ENCODE measurements at places on chromosomes 5 and 9.
A peak's percentile ranks its signal among the peaks of the same experiment; 100 is the strongest.

DNA sequence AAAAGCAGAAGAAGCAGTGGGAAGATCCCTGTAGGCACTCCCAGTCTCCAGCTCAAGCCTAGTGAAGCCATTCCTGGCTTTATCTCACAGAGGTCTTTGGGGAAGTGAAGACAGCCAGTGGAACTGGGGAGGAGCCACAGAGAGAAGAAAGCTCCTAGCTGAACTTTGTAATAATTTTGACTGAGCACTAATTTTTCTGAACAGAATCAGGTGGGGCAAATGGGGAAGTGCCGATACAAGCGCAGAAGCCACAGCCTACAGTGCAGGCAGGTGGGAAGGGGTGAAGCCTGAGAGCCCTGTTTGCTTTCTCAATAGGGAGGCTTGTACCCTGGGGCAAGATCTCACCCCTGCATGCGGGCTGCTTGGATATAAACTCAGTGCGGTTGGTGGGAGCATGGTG, 48.4 kb upstream of the SNAPC3 start:
- H3K4me1 ChIP-seq = no peaks in the 10 kb centered on the region
- no peaks in the 10 kb centered on the region for H3K27me3 ChIP-seq
- no peak overlapping the region for H3K4me3 ChIP-seq
- DNase-seq = no peak
- H3K27ac ChIP-seq = no peak overlapping the region
- H3K36me3 ChIP-seq = no peaks in the 10 kb centered on the region

DNA sequence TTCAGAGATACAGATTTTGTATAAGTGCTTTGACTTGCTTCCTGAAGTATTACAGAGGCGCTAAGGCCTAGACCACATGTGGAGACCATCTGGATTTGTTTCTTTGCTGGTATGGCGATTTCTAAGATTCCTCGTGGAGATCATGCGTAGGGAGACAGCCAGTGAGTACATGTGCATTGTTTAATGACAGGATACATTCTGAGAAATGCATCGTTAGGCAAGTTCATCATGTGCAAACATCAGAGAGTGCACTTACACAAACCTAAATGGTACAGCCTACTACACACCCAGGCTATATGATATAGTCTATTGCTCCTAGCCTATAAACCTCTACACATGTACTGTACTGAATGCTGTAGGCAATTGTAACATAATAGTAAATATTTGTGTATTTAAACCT, 16.5 kb upstream of the CEP120 start:
- H3K36me3 ChIP-seq = no peaks in the 10 kb centered on the region
- no peak for DNase-seq
- H3K4me1 ChIP-seq = peaks cover 4% of the 10 kb centered on the region
- no peaks in the 10 kb centered on the region for H3K27me3 ChIP-seq

GRCh38 chr9:130870491-130871381, 25.9 kb downstream of the QRFP start:
- no peaks in the 10 kb centered on the region for H3K36me3 ChIP-seq
- no peak overlapping the region for H3K4me3 ChIP-seq
- H3K4me1 ChIP-seq = peaks cover 20% of the 10 kb centered on the region
- no peak for DNase-seq
- no peak overlapping the region for H3K27ac ChIP-seq

GRCh38 chr9:14713187-14713767, 9.3 kb downstream of the CER1 start:
- no peak overlapping the region for H3K4me3 ChIP-seq
- no peak for DNase-seq
- no peaks in the 10 kb centered on the region for H3K4me1 ChIP-seq
- no peak overlapping the region for H3K27ac ChIP-seq
- no peaks in the 10 kb centered on the region for H3K36me3 ChIP-seq
- no peaks in the 10 kb centered on the region for H3K27me3 ChIP-seq

- H3K36me3 ChIP-seq = peaks cover 18% of the 10 kb centered on the region
- no peak overlapping the region for H3K4me3 ChIP-seq
- no peaks in the 10 kb centered on the region for H3K4me1 ChIP-seq
- no peaks in the 10 kb centered on the region for H3K27me3 ChIP-seq
- H3K27ac ChIP-seq = no peak overlapping the region
Measured at GRCh38 chr9:98774746-98775145, 21.6 kb downstream of the ANKS6 start.

DNA sequence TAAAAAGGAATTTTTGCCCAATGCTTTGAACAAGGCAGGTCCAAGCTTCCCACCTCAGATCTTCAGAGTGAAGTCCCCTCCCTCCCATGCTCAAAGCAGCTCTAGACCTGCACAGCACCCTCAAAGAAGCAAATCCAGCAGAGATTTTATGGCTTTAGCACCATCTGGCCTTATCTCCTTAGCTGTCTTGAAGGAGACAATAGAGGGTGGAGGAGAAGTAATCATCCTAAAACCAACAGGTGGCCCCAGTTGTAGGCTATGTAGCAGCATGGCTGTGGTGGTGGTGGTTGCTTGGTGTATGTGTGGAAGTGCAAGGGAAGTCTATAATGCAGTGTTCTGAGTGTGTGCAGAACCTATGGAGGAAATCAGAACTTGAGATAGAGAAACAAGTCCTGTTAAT, 140.1 kb downstream of the GRIA1 start:
- no peak overlapping the region for H3K27ac ChIP-seq
- H3K4me3 ChIP-seq = no peak overlapping the region
- no peaks in the 10 kb centered on the region for H3K27me3 ChIP-seq

GRCh38 chr9:22740781-22741180, 294.2 kb downstream of the DMRTA1 start:
- no peaks in the 10 kb centered on the region for H3K4me1 ChIP-seq
- no peaks in the 10 kb centered on the region for H3K27me3 ChIP-seq
- H3K27ac ChIP-seq = no peak overlapping the region
- H3K36me3 ChIP-seq = no peaks in the 10 kb centered on the region

GRCh38 chr9:112009656-112010055, 113.0 kb downstream of the UGCG start:
- H3K27ac ChIP-seq = no peak overlapping the region
- H3K36me3 ChIP-seq = no peaks in the 10 kb centered on the region
- no peak for DNase-seq
- H3K27me3 ChIP-seq = no peaks in the 10 kb centered on the region
- peaks cover 13% of the 10 kb centered on the region for H3K4me1 ChIP-seq
- H3K4me3 ChIP-seq = no peak overlapping the region

DNA sequence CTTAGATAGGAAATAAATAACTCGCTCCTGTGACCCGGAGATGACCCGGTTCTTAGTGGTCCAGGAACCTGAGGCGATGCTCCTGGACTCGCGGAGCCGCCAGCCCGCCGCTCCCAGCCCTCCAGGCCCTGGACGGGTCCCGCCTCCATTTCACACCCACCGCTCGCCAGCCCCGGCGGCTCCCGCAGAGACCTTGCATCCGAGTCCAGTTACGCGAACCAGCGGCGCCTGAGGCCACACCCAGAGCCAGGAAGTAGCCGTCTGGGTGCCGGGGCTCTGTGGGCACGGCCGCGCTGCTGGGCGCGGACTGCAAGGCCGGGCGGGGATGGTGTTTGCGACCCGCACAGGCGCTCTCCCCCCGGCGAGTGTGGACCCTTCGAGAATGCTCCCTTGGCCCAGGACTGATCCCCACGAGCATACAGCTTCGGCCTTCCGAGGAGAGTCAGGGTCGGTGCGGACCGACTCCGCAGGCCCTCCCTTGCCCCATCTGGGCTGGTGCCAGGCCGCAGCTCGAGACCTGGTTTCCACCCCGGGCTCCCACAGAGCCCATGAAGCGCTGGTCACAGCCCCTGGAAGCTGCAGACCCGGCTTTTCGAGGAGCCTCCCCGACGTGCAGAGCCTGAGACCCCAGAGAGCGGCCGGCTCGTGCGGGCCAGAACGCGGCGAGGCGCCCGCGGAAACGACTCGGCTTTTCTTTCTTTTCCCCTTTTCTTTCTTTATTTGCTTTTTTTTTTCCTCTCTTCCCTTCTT, 5.2 kb upstream of the BARX1 start:
- DNase-seq = no peak
- H3K36me3 ChIP-seq = no peaks in the 10 kb centered on the region
- peaks cover 57% of the 10 kb centered on the region for H3K27me3 ChIP-seq

DNA sequence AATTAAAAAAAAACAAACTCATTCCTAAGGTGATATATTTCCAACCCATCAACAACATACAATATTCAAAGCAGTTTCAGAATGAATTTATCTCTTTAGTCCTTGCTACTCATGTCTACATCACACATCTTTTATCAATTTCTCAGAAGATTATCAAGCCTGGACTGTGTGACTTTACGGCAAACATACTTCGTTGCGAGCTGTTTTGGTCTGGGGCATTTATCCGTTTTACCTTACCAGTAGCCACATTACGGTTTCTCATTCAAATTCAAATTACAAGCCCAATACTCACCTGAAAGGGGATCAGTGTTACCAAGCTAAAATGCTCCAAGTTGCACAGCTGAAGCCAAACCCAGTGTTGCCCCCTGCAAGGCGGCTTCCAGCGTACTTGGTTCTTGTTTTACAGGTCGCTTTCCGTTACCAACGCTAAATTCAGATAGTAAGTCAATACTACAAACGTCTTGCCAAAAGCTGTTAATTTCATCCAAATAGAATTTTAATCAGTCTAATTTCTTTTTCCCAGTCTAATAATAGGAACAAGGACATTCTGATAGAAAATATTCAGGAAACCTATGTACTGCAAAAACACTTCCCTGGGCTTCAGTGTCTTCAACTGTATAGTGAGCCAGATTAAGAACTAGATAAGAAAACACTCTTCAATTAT, 1.8 kb downstream of the HNRNPH1 start:
- peaks cover 59% of the 10 kb centered on the region for H3K4me1 ChIP-seq
- peak overlapping the region; percentile 90 for H3K4me3 ChIP-seq
- no peaks in the 10 kb centered on the region for H3K27me3 ChIP-seq
- no peak for DNase-seq
- no peak overlapping the region for H3K27ac ChIP-seq

GRCh38 chr5:73188764-73189531, 16.0 kb downstream of the TMEM174 start:
- no peak overlapping the region for H3K27ac ChIP-seq
- DNase-seq = no peak
- no peaks in the 10 kb centered on the region for H3K36me3 ChIP-seq
- H3K27me3 ChIP-seq = no peaks in the 10 kb centered on the region
- H3K4me1 ChIP-seq = no peaks in the 10 kb centered on the region

DNA sequence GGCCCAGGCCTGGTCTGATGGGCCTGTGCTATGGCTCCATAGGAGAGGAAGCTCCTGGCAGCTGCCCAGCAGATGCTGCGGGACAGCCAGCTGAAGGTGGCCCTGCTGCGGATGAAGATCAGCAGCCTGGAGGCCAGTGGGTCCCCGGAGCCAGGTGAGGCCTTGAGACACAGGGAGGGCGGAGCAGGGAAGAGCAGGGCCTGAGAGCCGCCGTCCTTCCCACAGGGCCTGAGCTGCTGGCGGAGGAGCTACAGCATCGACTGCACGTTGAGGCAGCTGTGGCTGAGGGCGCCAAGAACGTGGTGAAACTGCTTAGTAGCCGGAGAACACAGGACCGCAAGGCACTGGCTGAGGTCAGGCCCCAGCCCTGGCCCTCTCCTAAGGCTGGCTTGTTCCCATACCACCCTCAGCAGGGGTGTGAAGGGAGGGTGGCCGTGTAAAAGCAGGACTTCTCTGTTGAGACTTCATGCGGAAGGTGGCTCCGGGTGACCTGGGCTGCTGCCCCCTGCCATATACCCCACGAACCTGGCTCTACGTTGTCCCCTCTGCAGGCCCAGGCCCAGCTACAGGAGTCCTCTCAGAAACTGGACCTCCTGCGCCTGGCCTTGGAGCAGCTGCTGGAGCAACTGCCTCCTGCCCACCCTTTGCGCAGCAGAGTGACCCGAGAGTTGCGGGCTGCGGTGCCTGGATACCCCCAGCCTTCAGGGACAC, 4.5 kb downstream of the PKN3 start:
- DNase-seq = no peak
- no peak overlapping the region for H3K27ac ChIP-seq
- no peak overlapping the region for H3K4me3 ChIP-seq
- no peaks in the 10 kb centered on the region for H3K27me3 ChIP-seq

DNA sequence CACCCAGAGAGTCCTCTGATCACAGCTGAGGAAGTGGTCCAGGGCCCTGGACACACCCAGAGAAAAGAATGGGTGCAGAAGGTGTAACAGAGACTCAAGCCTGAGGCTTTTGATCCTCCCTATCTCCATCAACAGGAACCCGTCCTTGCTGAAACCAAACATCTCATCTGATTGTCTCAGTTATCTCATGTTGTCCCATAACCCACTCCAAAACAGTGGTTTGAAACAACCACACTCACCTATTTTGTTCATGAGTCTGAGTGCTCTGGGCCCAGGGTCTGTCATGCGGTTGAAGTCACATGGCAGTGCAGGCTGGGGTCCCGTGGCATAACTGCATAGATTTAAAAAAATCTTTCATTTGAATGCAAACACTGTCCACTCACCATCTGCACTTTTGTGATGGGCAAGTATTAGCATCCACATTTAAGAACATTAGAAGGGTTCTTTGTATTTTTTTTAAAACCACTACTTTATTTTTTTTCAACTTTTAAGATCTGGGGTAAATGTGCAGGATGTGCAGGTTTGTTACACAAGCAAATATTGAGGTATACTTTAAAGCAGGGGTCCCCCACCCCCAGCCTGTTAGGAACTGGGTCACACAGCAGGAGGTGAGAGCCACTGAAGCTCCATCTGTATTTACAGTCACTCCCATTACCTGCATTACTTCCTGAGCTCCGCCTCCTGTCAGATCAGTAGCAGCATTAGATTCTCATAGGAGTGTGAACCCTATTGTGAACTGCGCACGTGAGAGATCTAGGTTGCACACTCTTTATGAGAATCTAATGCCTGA, 255.8 kb downstream of the ROR2 start:
- H3K27me3 ChIP-seq = no peaks in the 10 kb centered on the region
- H3K36me3 ChIP-seq = no peaks in the 10 kb centered on the region
- no peak for DNase-seq
- H3K4me1 ChIP-seq = no peaks in the 10 kb centered on the region

- no peak overlapping the region for H3K4me3 ChIP-seq
- no peaks in the 10 kb centered on the region for H3K36me3 ChIP-seq
- peak; percentile 50 for DNase-seq
- H3K27ac ChIP-seq = peak overlapping the region; percentile 36
- no peaks in the 10 kb centered on the region for H3K27me3 ChIP-seq
Measured at GRCh38 chr5:132221781-132222648, 5.6 kb downstream of the P4HA2 start.

Measured in body of pancreas (tissue), 4 donors.